Urothelium cell line (cell line): ENCODE measurements at places on chromosomes 12 and 14.

DNA sequence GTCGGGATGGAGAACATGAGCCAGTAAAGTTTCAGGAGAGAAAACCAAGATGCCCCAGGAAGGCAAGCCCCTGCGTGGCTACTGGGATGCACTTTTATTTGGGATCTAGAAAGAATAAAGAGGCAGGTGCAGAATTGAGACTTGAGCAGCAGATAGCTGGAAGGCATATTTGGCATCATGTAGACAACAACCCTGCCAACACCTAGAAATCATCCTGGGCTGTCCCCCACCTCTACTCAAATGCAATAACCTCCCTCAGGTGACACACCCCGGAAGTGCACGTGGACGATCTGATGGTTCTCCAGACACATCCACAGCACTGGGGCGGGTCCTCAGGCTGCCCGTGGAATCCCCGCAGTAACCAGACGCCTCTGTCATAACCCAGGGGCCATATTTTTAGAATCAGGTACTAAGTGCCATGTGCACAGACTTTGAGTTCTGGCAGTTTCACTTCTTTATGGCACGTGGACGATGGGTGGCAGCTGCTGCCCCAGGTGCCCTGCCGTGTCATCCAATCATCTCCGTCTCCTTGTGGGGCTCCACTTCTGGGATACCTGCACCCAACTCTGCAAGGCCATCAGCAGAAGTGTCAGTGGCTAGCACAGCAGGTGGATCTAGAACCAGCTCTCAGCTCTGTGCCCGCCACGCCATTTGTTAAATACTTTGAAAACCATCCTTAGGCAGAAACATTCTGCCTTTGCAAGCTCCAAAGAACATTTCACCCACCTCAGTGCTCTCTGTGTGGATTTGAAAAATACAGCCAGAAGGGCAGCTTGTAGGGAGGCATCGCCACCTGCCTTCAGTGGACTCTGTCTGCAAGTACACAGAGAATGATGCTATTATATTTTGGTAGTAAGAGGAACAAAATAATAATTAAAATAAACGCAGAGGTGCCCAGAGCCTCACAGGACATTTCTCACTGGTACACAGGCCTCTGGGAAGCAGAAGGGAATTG lies 771.7 kb upstream of the TMEM132C start:
- DNase-seq: no peak

DNA sequence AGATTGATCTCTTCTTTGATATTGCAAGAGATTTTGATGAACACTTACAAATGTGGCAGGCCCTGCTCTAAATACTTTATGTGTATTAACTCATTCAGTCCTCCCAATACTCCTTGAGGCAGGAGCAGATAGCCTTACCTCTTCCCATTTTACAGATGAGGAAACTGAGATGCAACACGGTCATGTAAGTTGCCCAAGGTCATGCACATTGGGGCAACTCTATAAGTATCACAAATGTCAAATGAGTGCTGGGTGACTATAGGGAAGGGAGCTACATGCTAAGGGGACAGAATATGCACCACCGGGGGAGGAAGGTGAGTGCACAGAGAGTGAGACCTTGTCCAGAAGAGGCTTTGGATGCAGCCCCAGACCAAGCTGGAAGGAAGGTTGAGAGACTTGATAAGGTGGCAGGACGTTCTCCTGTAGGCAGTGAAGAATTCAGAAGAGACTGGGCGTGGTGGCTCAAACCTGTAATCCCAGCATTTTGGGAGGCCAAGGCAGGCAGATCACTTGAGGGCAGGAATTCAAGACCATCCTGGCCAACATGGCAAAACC lies 132.3 kb upstream of the PWP1 start:
- no peak for DNase-seq

DNA sequence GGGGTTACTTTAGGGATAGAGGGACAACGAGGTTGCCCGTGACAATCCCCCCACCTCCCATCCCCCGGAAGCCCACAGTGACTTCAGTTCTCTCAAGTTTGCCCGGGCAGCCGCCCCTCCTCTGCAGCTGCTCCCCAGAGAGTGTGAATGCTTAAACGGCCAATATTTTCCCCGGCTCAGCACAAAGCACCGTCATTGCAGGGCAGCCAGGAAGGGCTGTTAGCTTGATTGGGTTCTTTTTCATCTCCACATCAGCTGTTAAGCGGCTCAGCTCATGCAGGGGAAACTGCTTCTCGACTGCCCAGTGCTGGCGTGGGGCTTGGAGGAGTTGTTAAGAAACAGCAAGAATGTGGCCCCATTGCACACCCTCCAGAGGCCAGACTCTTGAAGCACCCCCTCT lies 120.5 kb upstream of the NCOR2 start:
- DNase-seq: no peak

DNA sequence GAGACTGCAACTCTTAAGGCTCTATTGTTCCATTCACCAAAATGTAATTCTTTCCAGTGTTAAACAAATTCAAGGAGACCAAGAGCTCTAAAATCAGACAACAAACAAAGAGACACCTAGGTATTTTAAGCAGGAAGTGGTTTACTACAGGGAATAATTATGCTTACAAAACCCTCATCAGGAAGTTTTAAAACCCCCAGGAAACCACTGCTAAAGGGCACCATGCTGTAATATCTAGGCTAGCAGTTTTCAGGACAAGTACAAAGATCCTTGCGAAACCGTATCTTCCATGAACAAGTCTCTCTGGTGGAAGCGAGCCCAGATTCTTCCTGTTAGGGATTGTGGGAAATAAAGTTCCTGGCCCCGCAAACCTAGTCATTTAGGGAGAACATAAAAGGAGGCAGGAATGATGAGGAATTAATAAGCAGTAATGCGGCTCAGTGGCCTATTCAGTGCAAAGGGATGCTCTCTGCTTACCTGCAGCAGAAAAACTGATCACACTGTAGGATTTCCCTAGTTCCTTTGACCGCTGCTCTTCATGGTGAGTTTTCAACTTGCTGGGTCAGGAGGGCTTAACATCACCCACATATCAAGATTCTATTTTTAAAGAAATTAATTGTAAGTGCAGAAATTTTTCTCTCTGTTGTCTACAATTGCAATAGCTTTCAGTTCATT lies 42.8 kb downstream of the ACSM4 start:
- peak; percentile 16 for DNase-seq

DNA sequence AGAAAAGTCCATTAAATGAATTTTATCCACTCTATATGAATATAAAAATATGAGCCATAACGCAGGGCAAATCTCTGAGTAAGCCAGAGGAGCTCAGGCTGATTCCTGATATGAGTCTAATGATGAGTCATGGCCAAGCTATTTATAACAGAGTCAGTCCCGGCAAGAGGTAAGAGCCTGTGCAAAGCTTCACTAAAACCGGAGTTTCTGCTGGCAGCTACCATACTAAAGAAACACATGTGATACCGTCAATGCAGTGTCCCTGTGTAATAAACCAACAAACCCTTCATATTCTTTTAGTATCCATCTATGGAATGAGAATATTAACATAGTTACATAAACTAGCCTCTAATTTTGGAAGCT lies 319.4 kb downstream of the KCNC2 start:
- peak; percentile 58 for DNase-seq

DNA sequence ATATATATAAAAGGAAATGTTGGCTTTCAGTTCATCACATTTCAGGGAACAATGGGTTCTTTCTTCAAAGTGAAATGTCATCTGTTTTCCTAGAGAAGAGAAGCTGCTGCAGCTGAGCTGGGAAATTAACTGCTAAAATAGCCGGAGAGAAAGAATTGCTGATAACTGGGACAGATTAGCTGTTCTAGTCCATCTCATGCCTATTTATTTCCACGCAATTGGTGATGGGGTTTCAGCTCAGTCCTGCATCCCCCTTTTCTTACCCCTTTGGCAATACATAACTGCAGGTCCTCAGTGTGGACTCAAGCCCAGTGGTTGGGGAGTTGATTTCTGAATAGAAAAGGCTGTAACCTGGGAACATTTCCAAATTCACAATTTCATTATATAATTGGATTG lies 436.9 kb upstream of the TMEM132C start:
- DNase-seq: no peak

- no peak for DNase-seq
These were observed 93.4 kb downstream of the ADGRD1 start for GRCh38 chr12:131046813-131047788.

- DNase-seq: no peak
These were observed 9.4 kb downstream of the RNF41 start for GRCh38 chr12:56212361-56212760.

GRCh38 chr14:24274101-24274543 lies 2.7 kb upstream of the RABGGTA start:
- no peak for DNase-seq

DNA sequence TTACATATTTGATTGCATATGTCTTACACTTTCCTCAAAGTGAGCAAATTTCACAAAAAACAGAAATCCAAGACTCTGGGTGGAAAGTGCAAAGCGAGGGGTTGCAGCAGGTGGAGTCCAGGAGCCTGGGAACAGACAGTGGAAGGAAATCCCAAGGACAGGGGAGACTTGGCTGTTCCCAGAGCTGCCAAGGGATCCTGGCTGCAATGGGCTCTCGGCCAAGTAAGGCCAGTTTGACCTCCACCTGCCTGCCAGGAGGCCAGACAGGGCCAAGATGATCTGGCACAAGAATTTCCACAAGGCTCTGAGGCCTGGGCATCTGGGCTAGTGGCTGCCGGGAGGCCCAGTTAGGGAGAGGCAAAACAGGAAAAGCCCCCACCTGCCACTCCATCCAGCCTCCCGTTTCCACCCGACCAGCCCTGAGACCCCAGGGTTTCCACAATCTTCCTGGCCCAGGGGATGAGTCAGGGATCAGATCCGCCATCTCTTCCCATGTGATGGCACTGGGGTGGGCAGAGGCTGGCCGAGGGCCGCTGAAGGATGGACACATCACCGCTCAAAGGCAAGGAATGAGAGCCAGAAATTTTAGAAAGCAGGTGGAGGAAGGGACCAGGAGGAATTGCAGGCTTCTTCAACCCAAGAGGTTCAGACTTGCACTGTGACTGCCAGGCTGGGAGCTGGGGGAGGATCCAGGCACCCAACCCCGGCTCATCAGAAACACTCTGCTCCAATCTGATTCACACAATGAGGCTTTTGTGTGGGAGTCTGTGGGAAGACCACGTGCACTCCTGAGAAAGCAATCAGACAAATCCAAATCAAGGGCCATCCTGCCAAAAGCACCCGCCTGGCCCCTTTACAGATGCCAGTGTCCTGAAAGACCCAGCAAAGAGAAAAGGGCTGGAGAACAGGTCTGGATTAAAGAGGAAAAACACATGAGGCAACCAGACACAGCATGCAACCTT lies 16.3 kb downstream of the SCARB1 start:
- DNase-seq: peak; percentile 39

GRCh38 chr12:95690861-95691635 lies 99.5 kb downstream of the NTN4 start:
- DNase-seq: no peak

DNA sequence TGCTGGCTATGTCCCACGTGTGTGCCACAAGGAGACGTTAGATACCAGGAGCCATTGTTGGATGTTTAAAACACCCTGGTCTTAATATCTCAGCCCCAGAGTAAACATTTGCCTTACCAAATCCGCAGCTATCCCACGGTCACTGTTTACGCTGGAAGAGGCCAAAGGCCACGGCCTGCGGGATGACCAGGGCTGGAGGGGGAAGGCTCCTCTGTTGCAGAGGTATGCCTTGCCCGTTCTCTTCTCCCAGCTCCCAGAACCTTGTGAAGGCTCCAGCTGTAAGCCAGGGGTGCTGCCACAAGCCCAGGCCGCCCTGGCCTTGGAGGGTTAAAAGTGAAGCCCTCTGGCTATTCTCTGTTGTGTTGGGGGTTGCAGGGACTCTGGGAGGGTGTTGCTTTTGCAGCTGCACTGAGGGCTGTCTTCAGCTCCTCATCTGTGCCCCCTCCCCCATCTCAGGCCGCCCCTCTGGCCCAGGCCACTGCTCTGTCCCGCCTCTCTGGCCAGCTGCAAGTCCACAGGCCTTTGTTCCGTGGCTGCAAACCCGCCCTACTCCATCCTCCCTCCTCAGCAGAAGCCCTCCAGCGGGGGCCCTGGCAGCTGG lies 2.5 kb downstream of the PLEKHG3 start:
- no peak for DNase-seq

DNA sequence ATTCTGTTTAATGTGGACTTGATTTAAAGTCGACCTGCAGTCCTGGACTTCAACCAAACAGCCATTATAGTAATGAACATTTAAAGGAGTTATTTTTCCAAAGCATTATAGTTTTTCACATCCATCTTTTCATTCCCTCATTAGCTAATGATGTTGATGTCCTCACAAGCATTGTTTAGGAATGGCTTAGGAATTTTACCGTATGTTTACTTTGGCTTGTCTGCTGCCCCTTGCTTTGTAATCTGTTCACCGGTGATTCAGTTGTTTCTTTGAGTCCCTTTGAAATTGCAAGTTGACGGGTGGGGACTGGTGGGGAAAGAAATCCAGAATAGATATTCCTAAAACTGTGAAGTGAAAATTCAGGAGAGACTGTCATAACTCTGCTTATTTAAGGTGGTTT lies 25.4 kb downstream of the PRKCH start:
- DNase-seq: no peak

GRCh38 chr12:130984183-130985058 lies 30.7 kb downstream of the ADGRD1 start:
- no peak for DNase-seq

DNA sequence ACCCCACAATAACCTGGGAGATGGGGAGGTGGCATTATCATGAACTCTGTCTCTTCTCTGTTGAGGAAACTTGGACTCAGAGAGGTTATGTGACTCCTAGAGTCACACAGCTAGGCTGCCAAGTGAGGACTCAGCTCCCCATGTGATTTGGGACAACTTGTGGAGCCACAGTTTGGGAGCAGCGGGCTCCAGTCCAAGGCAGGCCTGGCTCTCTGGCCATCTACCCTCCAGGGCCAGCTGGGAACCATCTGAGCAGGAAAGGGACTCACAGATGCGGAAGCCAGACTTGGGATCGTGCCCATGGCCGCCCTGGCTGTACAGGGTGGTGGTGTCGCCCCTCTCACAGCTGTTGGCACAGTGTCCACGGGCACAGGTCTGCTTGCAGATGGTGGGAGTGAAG lies 59.1 kb downstream of the ISCA2 start:
- DNase-seq: no peak

GRCh38 chr12:75528272-75528671 lies 16.9 kb upstream of the KRR1 start:
- no peak for DNase-seq

GRCh38 chr14:51859131-51859530 lies 1.3 kb upstream of the GNG2 start:
- DNase-seq: no peak

DNA sequence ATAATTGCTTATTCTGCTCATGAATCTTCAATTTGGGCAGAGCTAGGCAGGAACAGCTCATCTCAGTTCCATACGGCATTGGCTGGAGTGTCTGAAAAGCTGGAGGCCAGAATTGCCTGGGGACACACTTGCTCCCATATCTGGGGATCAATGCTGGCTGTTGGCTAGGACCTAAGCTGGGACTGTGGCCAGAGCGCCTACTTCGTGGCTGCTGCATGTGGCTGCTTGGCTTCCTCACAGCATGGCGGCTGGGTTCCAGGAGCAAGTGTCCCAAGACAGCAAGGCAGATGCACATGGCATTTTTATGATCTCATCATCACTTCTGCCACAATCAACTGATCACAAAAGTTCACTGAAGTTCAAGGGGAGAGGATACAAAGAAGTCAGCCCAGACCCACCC lies 200.2 kb downstream of the TTC8 start:
- no peak for DNase-seq

- no peak for DNase-seq
These were observed 272.4 kb downstream of the ALX1 start for GRCh38 chr12:85552461-85552860.

- peak; percentile 77 for DNase-seq
These were observed 119.9 kb upstream of the LHX5 start for GRCh38 chr12:113591480-113591974.

- no peak for DNase-seq
These were observed 442.2 kb downstream of the ADAMTS20 start for GRCh38 chr12:43109631-43110345.
